ENCODE measurements at places on chromosomes 5 and 9. TPM values are rescaled to one million over a fixed set of nuclear protein-coding genes. Genes with fewer than 3 reads are reported as not detected.

Gene NIPAL4
- polyA plus RNA-seq = 0.03 TPM

Gene NUTM2G
- polyA plus RNA-seq = not detected

Gene EGFLAM
- 27.6 TPM for polyA plus RNA-seq

Gene PCDHGB7
- polyA plus RNA-seq = 0.70 TPM

Gene PGM5
- polyA plus RNA-seq = 10.2 TPM

Gene RASA1
- polyA plus RNA-seq = 14.0 TPM

Gene KLF4
- polyA plus RNA-seq = 7.5 TPM

Gene PAEP
- polyA plus RNA-seq = not detected

Gene TOR1B
- 15.9 TPM for polyA plus RNA-seq

Gene LRRC19
- polyA plus RNA-seq = not detected

Gene ETF1
- 212 TPM for polyA plus RNA-seq

Gene IFNA21
- polyA plus RNA-seq = not detected

Gene GSN
- polyA plus RNA-seq = 208 TPM

Gene SPATA31E1
- not detected for polyA plus RNA-seq

Gene DCTN4
- 39.3 TPM for polyA plus RNA-seq

Gene CDH10
- not detected for polyA plus RNA-seq

Gene PTGR1
- 22.5 TPM for polyA plus RNA-seq

Gene IL33
- polyA plus RNA-seq = 2.0 TPM

Gene FAT2
- polyA plus RNA-seq = 0.01 TPM

Gene OGN
- polyA plus RNA-seq = 1.1 TPM

Gene BTNL8
- not detected for polyA plus RNA-seq

Gene FRRS1L
- 0.01 TPM for polyA plus RNA-seq

Gene ACER2
- 0.52 TPM for polyA plus RNA-seq

Gene OTULINL
- polyA plus RNA-seq = 0.15 TPM

Gene MCC
- polyA plus RNA-seq = 1.4 TPM

Gene IFNE
- not detected for polyA plus RNA-seq

Gene TRPM3
- 0.01 TPM for polyA plus RNA-seq

Gene NUP155
- polyA plus RNA-seq = 5.5 TPM

Gene PCDH12
- 1.5 TPM for polyA plus RNA-seq

Gene SEMA6A
- polyA plus RNA-seq = 1.1 TPM

Gene TEX48
- not detected for polyA plus RNA-seq

Gene DYNC2I2
- polyA plus RNA-seq = 25.0 TPM

Gene EDIL3
- 0.11 TPM for polyA plus RNA-seq

Gene FAM151B
- 0.68 TPM for polyA plus RNA-seq

Gene FAM153A
- 0.04 TPM for polyA plus RNA-seq

Gene SMIM32
- polyA plus RNA-seq = not detected

Gene MARVELD2
- polyA plus RNA-seq = 0.13 TPM

Gene ORM2
- not detected for polyA plus RNA-seq

Gene GRM6
- not detected for polyA plus RNA-seq

Gene PRUNE2
- 3.6 TPM for polyA plus RNA-seq

Gene IFNA2
- polyA plus RNA-seq = not detected

Gene ADAMTS12
- 0.19 TPM for polyA plus RNA-seq

Gene NME5
- 0.32 TPM for polyA plus RNA-seq

Gene GARIN3
- polyA plus RNA-seq = not detected

Gene PCDHGA2
- polyA plus RNA-seq = 1.1 TPM

Gene SLC46A2
- not detected for polyA plus RNA-seq

Gene OR1J2
- polyA plus RNA-seq = not detected

Gene CCL19
- not detected for polyA plus RNA-seq

Gene ESM1
- polyA plus RNA-seq = 0.13 TPM

Gene PCDHGC3
- 22.3 TPM for polyA plus RNA-seq

Gene SPATA31A3
- polyA plus RNA-seq = not detected

Gene DND1
- polyA plus RNA-seq = 1.5 TPM

Gene SLC6A19
- 0.08 TPM for polyA plus RNA-seq

Gene CER1
- not detected for polyA plus RNA-seq

Gene PHYHD1
- polyA plus RNA-seq = 20.0 TPM

Gene MOCS2
- 56.0 TPM for polyA plus RNA-seq

Gene CSF1R
- polyA plus RNA-seq = 1.2 TPM

Gene CD180
- polyA plus RNA-seq = 0.10 TPM
